ENCODE measurements at places on chromosomes 6 and 20.

DNA sequence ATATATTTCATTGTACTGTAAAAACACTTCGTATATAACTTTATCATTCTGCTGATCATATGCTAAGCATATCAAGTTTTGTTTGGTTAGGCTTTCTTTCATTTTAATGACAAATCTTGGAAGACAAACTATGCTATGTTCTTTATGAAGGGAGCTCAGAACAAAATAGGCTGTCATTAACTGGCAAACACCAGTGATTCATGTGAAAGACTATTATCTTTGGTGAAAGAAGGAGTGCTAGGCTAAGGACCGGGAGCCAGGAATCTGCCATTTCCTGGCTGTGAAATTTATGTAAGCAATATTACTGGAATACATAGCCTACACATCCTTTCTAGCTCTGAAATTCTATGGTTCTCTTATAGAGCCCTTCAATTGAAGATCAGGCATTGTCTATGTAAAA, 136.2 kb upstream of the CCN2 start:
- no peak for DNase-seq

DNA sequence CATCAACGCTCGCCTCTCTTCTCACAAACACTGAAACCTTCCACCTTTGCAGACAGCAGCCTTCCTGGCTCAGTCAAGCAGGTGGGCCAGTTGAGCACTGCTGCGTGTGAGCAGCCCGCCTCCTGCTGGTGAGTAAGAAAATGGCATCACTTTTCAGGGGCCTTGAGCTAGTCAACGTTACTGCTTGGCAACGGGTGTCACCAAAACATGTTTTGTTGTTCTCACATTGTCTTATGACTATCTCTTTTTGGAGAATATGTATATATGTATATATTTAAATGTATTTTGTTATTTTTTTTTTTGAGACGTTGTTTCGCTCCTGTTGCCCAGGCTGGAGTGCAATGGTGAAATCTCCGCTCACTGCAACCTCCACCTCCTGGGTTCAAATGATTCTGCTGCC, 97.0 kb upstream of the AGPAT4 start:
- DNase-seq, result peak; percentile 58

DNA sequence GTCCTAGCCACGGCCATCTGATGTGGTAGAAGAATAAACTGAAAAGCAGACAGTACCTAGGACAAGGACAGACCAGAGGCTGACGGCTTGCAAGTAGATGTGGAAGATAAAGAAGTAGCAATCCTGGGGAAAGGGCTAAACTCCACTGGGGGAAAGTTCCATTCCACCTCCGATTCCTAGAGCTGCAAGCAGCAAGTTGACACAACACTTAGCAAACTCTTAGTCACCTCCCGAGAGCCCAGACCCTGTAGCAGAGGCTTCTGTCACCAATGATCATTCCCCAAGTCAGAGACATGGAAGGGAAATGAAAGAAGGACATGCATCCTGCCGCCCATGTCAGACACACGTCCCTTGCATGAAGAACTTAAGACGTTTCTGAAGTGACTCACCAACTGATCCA, 99.2 kb upstream of the RPS6KA2 start:
- DNase-seq, result no peak

- DNase-seq, result no peak
These were observed 34.6 kb downstream of the ATG5 start for GRCh38 chr6:106290954-106291353.

DNA sequence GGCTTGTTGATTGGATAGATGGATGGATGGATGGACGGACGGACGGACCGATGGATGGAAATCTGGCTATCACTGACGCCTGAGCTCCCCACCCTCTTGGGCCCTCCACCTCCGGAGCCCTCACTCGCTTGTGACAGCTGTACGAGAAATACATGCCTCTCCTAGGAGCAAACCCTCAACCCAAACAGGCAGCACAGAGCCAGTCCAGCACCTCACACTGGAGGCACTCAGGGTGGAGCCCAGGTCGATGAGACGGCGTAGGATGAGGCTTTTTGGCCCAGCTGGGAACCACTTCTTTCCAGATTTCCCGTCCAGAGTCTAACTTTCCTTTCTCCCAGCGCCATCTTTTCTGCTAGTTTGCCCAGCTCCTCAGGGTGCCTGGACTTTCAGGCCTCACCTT, 2.7 kb upstream of the LY6G5C start:
- no peak for DNase-seq

DNA sequence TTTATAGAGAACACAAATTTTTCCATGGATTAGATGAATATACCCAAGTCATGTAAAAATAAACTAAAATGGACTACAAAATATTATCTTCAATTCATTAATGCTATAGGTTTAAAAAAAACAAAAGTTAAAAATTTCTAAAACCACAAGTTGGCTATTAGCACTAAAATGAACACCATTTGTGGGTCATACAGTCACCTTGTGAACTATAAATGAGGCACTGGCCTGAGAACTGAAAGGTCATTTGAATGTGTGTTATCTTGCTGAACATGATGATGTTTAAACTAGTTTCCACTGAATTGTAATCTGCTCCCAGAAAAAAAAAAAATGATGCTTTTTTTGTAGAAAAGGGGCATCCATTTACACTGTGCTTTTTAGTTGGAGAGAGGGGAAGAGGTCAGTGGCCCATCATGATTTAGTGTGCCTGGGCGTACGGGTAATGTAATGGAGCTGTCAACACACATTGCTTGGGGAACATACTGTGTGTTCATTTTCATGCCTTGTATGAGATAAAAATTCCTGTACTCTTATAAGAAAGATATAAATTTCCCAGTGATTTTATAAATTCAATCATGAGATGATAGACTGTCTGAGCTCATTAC, 96.6 kb upstream of the FKBP1C start:
- no peak for DNase-seq

DNA sequence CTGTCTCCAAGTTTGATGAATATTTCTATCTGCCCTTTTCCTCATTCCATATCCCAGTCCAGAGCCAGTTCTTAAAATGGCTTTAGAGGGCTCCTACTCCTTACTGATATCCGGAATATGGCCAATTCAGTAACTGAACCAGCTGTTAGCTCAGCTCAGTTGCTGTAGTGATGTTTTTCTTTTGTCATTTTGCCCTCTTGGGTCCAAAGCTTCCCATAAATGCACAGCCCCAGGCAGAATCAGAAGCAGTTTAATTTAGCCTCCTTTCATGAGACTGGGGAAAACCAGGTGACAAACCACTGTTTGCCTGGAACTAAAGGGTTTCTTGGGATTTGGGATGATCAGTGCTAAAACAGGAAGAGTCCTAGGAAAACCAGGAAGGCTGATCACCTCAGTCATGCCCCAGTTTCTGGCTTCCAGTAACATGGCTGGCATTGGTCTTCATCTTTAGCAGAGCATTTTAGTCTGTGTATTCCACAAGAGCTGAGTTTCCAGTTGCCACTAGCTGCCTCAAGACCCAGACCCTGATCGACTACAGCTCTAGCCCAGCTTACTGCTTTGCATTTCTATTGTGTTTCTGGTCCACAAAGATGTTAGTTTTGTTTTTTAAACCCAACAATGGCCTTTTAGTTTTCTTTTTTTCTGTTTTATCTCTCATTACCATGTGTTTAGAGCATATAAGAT, 40.6 kb upstream of the REV3L start:
- no peak for DNase-seq

DNA sequence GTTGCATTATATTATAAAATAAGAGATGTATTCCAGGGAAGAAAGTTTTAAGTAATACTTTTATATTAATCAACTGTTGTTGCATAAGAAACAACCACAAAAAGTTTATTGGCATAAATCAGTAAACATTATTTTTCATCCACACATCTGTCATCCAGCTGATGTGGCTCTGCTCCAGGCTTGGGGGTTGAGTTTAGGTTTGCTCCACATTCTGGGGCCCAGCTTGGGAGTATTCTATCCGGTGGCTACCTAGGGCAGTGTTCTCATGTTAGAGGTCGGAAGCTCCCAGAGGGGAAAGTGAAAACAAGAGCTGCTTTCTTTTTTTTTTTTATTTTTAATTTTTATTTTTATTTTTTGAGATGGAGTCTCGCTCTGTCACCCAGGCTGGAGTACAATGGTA, 728.4 kb upstream of the FLRT3 start:
- DNase-seq, result no peak

DNA sequence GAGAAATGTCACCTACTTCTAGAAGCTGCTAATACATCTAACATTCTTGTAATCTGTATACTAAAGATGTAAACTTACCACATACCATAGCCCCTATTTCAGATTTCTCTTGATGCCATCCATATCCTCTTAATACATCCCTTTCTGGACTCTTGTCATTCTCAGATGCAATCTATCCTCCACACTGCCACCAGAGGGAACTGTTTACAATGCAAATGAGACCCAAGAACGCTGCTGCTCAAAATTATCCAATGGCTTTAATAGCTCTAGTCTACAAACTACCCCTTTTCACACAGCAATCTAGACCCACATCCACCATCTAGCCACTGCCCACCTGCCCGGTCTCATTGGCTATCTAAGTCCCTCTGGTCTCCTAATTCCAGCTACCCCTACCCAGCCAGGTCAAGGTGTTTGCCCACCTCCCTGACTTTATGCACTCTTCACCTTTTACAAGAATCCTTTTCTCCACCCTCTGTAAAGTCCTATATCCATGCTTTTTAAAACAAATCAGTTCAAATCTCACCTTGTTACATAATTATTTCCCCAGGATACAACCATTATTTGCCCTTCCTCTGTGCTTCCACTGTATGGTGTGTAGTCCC, 14.8 kb downstream of the FAXC start:
- DNase-seq, result peak; percentile 31

DNA sequence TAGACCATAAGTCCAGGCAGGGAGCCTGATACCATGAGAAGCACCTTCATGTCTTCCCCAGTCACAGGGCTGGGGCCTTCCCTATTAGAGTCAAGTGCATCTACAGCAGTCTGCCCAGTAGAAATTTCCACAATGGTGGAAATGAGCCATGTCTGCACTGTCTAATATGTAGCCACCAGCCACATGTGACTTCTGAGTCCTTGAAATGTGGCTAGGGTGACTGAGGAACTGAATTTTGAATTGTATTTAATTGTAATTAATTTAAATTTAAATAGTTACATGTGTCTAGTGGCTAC, 300.2 kb downstream of the CLIC5 start:
- DNase-seq, result no peak
